ENCODE measurements at places on chromosomes 2 and 18.

- H3K27me3 ChIP-seq, result no peaks in the 10 kb centered on the region
- no peak overlapping the region for H3K4me3 ChIP-seq
- H3K36me3 ChIP-seq, result no peaks in the 10 kb centered on the region
- DNase-seq, result no peak
These were observed 64.7 kb downstream of the GYPC start for GRCh38 chr2:126720638-126721037.

- H3K27me3 ChIP-seq, result no peaks in the 10 kb centered on the region
- no peak overlapping the region for H3K4me3 ChIP-seq
- no peak for DNase-seq
- no peak overlapping the region for H3K27ac ChIP-seq
- no peaks in the 10 kb centered on the region for H3K36me3 ChIP-seq
These were observed 7.3 kb downstream of the IL36G start for GRCh38 chr2:112985090-112985489.

GRCh38 chr2:102473631-102474030, 605 bp downstream of the SLC9A4 start:
- no peaks in the 10 kb centered on the region for H3K36me3 ChIP-seq
- H3K27me3 ChIP-seq, result no peaks in the 10 kb centered on the region
- no peak for DNase-seq
- no peaks in the 10 kb centered on the region for H3K4me1 ChIP-seq
- H3K27ac ChIP-seq, result no peak overlapping the region

- DNase-seq, result peak; percentile 36
- no peak overlapping the region for H3K4me3 ChIP-seq
- no peaks in the 10 kb centered on the region for H3K27me3 ChIP-seq
- no peaks in the 10 kb centered on the region for H3K4me1 ChIP-seq
- H3K36me3 ChIP-seq, result no peaks in the 10 kb centered on the region
These were observed 55.8 kb downstream of the TSN start for GRCh38 chr2:121810959-121811853.

Measured in breast epithelium (tissue), 4 donors.